ENCODE measurements at places on chromosomes 7 and 10.

DNA sequence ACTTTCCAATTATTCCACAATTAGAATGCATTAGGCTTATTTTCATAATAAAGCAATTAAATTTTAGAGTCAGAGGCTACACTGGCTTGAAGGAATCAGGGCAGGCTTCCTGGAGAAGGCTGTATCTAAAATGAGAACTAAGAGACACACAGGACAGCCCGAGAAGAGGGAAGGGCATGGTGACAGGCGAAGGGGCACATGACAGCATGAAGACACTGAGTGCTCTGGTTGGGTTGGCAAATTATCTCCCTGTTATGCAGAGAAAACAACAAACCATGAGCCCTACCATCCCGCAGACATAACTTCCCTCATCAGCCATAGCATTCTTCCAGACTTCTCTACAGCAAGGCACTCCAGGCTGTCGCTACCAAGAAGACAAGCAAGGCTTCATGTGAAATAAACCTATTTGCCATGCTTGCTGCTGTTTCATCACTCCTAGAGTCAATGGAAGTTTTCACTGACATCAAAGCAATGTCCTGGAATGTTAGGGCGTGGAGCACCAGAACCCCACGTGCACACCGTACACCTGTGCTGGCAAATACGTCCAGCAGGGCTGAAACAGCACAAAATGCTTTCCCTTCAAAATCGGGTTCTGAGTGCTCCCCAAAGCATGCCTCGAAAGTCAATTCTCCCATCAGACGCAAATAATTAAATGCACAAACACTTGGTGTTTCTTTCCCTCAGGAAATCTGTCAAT, 21.3 kb downstream of the VOPP1 start:
- DNase-seq = no peak

- DNase-seq = no peak
Observed at GRCh38 chr10:35126062-35126529, 550 bp upstream of the CREM start.

DNA sequence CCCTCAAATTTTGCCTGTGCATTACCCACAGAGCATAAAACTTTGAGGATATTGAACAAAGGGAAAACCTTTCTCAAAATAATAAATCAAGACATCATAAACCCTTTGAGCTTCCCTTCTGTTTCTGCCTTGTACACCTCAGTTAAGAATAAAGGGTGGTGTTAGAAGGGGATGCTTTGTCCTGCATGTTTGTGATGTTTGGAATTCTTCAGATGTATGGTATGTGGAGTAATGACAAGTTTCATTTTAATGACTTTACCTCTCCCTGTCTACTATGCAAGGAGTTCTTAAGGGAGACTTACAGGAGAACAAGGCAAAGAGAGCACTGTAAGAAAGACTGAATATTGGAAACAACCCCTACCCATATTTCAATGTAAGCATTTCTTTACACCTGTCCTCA, 99.2 kb downstream of the HECW1 start:
- no peak for DNase-seq

GRCh38 chr10:70722820-70723424, 50.6 kb downstream of the ADAMTS14 start:
- DNase-seq = no peak

DNA sequence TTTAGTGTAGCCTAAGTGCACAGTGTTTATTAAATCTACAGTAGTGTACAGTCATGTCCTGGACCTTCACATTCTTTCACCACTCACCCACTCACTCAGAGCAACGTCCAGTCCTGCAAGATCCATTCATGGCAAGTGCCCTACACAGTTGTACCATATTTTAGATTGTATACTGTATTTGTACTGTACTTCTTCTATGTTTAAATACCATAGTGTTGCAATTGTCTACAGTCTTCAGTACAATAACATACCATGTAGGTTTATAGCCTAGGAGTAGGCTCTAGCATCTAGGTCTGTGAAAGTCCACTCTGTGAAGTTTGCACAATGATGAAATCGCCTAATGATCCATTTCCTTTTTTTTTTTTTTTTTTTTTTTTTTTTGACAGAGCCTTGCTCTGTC, 12.0 kb downstream of the EEPD1 start:
- DNase-seq = no peak

All from COR-L47 (cell line).